ENCODE measurements at places on chromosomes 1 and 21.

GRCh38 chr1:1781526-1781903, 3.2 kb upstream of the NADK start:
- no peak for DNase-seq

DNA sequence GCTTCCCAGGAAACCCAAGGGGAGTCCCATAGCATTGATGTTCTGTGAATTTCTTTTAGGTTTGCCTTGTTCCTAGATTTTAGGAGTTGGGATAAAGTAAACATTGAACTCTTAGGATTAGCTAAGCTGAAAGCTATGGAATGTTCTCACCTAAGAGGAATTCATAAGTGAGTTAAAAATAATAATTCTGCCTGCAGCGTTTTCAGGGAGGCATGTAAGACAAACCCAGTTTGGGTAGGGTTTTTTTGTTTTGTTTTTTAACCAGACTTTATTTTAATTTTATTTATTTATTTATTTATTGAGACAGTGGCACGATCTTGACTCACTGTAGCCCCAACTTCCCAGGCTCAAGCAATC, 28.9 kb upstream of the CD101 start:
- DNase-seq = no peak

GRCh38 chr1:94792473-94793295, 27.5 kb upstream of the SLC44A3 start:
- DNase-seq = no peak

DNA sequence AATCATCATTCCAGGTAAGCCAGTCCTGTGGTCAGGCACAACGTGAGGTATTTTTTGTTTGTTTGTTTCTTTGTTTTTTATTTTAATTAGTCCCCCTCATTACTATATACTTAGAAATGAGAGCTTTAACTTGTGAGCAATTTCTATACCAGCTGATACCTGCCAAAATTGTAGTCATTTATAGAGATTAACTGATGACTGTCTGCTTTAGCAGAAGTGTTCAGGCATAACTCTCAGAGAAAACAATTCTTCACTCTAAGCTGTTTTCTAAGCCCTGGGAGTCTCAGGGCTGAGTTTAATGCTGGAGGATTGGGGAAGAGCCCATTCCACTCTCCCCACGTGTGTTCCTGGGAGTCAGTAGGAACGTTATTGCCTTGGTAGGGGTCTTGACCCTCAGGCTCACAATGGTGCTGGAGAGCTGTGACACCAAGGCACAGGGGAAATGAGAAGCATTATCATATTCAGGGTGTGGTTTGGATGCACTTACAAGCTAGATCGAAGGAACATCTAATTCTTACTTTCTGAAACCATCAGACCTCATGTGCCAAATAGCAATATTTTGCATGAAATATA, 168.2 kb downstream of the CLIC6 start:
- DNase-seq = no peak

GRCh38 chr1:234069760-234070159, 165.3 kb downstream of the SLC35F3 start:
- no peak for DNase-seq

DNA sequence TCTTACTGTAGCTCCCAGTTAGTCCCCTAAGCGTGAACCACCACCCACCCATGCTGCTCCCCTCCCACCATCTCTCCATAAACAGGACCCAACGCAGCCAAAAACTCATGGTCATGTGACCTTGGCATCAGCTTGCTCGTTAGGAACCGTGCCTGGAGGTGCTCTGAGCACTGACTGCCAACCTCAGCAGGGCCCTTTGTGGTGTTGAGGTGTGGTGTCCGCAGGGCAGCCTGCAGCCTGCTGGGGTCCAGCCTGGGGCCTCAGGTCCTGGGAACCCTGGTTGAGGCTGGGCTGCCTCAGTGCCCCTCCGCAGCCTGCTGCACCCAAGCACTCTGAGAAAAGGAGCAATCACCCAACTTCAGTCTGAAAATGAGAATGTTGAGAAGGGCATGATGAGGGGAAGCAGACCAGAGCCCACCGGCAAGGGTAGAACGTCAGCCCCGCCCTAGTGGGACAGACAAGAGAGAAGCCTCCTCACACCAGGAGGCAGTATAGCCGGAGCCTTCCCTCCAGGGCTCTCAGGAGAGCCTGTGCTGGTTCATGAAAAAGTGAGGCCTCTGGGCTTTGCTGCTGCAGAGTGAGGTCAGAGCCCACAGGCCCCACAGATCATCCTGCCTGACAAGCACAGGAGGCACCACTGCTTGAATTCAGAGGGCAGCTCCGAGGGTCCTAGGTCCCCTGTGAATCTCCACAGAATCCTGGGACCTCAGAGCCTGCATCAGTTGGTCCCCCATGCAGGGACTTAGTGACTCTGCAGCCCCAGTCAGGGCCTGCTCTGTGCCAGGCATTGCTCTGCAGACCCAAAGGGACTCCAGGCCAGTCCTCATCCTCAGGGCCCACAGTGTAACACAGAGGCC, 4.9 kb upstream of the COL6A2 start:
- no peak for DNase-seq

- DNase-seq = no peak
Measured at GRCh38 chr1:63859480-63860275, 85.9 kb downstream of the ROR1 start.

GRCh38 chr21:29316029-29316742, 17.5 kb downstream of the BACH1 start:
- no peak for DNase-seq

- DNase-seq = no peak
Measured at GRCh38 chr1:84356881-84357280, 41.4 kb upstream of the DNASE2B start.

DNA sequence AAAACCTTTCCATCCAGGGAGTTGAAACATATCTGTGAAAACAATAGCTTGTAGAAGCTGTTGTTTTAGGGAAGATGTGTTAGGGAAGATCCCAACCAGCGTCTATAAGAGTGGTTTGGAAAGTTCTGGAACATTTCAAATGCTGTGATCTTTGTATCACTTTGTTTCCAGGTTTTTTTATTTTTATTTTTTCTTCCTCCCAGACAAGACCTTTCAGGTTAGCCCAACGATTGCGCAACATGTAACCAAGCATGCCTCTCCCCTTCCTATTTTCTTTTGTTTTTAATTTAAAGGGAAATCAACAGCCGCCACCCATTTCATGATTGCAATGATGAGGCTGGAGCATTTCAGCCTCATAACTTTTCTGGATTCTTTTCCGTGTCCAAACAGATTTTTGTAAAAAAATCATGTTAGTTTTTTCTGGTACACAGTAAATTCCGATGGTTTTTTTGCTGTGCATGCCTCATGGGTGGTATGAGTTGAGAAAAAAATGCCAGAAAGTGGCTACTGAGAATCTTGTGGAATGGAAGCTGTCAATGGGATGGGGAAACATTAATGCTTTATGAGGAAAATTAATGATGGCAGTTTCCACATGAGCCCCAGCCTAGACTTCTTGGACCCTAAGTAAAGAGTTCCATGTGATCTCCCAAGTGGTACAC, 109.3 kb downstream of the RUNX1 start:
- DNase-seq = no peak

GRCh38 chr1:93874025-93874651, 4.9 kb downstream of the DNTTIP2 start:
- DNase-seq = no peak

GRCh38 chr1:15384301-15384901, 25.3 kb upstream of the EFHD2 start:
- DNase-seq = no peak

- no peak for DNase-seq
Measured at GRCh38 chr1:5793516-5793915, 198.7 kb downstream of the NPHP4 start.

GRCh38 chr1:83917959-83918358, 81.0 kb downstream of the TTLL7 start:
- no peak for DNase-seq

DNA sequence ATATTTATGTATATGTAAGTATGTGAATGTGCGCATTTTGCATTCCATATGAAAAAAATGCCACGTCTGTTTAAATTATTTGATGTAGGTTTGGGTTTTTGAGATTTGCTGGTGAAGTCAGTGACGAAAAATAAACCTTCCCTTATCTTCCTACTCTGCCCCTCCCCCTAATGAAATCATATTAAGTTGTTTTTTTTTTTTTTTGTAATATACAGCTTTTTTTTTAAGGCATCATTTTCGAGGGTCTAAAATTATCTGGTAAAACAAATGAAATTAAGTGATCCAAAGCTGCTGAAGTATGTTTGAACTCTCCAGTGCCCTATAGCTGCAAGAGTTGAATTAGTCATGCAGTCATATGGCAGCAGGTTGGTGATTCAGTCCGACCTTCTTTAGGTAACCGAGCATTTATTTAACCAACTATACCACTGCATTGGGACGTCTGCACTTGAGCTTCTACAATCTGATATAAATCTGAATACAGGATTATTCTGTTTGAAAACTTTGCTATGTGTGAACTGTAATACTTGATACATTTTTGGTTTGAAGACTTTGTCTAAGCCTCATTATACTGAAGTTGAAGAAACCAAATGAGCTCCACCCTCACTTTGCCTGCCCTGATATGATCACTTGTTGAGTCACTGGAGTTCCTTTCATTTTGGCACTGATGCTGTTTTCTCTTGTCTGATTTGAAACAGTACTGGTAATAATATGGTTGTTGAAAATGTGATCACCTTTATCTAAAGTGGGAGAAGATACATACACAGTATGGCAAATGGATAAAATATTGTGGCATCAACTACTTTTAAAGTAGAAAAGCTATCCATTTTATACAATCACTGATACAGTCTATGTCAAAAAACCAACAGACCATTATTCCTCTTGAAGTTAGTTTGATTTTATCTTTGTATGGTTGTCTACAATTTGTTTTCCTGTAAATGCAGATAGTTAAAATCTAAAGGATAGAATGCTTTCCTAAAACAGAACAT, 11.7 kb downstream of the PDIK1L start:
- DNase-seq = no peak

GRCh38 chr1:55329808-55330432, 114.8 kb upstream of the USP24 start:
- DNase-seq = no peak

DNA sequence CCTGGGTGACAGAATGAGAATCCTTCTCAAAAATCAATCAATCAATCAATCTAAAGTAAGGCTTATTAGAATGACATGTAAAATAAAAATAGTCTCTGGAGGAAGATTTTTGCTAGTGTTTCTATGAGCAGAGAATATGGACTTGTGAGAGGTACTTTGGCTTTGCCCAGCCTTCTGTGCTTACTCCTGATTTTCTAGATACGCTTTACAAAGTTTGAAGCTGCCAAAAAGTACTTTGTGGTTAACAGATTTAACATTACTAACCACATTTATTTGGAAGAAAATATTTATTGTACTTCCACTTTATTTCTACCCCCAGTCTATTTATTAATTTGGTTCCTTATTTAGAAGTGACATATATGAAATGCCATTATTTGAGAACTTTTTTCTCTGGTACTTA, 41.0 kb downstream of the CEP350 start:
- DNase-seq = no peak

- no peak for DNase-seq
Measured at GRCh38 chr1:183656355-183656754, 3.2 kb upstream of the APOBEC4 start.

GRCh38 chr1:89167590-89168230, 8.1 kb downstream of the GBP7 start:
- DNase-seq = no peak

GRCh38 chr1:231124746-231125145, 37.1 kb upstream of the TRIM67 start:
- no peak for DNase-seq

GRCh38 chr1:57550092-57550491, 126.2 kb upstream of the DAB1 start:
- DNase-seq = no peak

DNA sequence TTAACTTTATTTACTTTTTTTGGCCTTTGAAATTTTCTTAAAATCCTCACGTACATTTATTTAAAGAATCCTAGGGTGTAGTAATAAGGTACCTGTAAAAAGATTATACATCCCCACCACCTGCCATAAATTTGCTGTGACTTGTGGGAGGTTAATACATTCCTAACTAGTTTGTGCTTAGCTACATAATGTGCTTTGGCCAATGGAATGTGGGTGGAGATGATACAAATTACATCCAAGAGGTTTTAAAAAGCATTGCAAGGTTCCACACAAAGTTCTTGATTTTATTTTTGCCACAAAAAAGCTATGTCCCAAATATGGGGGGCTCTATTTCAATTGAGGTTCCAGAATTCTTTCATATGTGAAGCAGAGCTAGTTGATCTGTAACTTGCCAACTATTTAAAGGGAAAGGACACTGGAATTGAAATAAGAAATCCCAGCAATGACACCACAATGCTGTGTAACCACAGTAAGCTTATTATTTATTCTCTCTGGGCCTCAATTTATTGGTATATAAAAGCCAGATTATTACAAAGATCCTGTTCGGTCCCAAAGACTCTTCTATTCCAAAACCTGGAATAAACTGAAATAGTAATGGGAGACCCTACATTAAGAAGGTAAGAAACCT, 15.7 kb downstream of the ASPM start:
- no peak for DNase-seq

- DNase-seq = no peak
Measured at GRCh38 chr1:46197560-46197963, 672 bp downstream of the POMGNT1 start.

DNA sequence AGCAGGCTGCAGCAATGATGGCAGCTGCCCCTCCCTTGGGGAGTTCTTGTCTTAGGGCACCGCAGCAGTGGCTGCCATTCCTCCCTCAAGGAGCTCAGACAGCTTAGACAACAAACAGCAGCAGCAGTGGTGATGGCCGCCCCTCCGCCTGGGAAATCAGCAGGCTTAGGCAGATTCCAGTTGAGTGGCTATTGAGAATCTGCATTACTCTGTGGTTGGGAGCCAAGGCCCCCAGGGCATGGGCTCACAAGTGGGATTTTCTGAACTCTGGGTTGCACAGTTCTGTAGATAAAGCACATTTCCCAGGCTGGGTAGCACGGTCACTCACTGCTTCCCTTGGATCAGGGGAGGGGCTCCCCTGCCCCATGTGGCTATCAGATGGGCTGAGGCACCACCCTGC, 1280.7 kb upstream of the TMPRSS15 start:
- no peak for DNase-seq

GRCh38 chr1:8004803-8005573, 21.1 kb downstream of the ERRFI1 start:
- DNase-seq = no peak

- DNase-seq = no peak
Measured at GRCh38 chr1:75954586-75954985, 22.4 kb upstream of the ASB17 start.

- no peak for DNase-seq
Measured at GRCh38 chr21:15801352-15801863, 71.6 kb downstream of the USP25 start.

GRCh38 chr21:34534522-34534921, 22.5 kb upstream of the KCNE1 start:
- DNase-seq = no peak

GRCh38 chr1:145942871-145943270, 14.9 kb downstream of the LIX1L start:
- DNase-seq = no peak

- peak; percentile 61 for DNase-seq
Measured at GRCh38 chr1:226656601-226657277, 82.3 kb downstream of the ITPKB start.

DNA sequence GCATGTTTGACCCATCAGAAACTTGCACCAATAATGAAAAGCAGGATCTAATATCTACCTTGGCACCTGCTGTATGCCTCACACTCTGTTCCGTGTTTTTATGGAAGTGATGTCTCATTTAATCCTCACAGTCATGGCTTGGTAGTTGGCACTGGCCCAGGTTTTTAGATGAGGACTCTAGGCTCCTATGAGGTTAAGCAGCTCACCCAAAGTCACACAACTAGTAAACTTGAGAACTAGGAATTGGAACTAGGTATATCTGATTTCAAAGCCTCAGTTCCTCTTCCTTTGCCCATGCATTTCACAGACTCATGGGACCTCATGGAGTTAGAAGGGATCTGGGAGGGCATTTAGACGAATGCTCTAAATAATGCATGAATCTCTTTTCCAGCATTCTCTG, 21.3 kb upstream of the TARBP1 start:
- no peak for DNase-seq

GRCh38 chr1:58880592-58880991, 96.7 kb upstream of the JUN start:
- no peak for DNase-seq

Data from naive thymus-derived CD8-positive, alpha-beta T cell (primary cell).